ENCODE measurements at places on chromosomes 1 and 21.

DNA sequence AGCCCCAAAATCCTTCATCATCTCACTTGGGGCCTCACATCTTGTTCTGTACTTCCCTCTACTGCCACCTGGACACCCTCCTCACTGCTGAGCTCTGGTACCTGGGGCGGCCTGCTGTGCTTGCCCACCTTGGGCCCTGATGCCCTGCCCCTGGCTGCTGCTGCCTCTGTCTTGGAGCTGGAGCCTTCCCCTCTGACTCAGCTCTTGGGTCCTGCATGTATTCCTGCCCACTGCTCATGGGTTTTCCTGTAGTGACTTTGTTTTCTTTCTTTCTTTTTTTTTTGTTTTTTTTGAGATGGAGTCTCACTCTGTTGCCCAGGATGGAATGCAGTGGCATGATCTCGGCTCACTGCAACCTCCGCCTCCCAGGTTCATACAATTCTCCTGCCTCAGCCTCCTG is 37.5 kb downstream of the TRAPPC10 start:
- DNase-seq: no peak

DNA sequence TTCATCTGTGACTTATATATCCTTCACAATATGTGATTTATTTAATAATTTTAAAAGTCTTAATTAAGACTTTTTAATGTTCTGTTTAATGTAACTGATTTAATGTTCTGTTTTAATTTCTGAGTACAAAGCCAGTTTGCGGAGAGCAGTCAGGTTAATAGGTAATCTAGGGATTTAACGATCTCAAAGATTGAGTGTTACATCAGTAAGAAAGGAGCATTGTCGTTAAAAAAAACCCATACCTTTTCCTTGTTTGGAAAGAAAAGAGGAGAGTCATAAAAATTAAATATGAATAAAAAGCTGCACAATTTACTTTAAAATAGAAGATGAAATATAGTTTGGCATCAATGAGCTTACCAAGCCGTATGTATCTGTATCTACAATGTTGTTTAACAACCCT is 621.4 kb downstream of the KIF26B start:
- DNase-seq: no peak

DNA sequence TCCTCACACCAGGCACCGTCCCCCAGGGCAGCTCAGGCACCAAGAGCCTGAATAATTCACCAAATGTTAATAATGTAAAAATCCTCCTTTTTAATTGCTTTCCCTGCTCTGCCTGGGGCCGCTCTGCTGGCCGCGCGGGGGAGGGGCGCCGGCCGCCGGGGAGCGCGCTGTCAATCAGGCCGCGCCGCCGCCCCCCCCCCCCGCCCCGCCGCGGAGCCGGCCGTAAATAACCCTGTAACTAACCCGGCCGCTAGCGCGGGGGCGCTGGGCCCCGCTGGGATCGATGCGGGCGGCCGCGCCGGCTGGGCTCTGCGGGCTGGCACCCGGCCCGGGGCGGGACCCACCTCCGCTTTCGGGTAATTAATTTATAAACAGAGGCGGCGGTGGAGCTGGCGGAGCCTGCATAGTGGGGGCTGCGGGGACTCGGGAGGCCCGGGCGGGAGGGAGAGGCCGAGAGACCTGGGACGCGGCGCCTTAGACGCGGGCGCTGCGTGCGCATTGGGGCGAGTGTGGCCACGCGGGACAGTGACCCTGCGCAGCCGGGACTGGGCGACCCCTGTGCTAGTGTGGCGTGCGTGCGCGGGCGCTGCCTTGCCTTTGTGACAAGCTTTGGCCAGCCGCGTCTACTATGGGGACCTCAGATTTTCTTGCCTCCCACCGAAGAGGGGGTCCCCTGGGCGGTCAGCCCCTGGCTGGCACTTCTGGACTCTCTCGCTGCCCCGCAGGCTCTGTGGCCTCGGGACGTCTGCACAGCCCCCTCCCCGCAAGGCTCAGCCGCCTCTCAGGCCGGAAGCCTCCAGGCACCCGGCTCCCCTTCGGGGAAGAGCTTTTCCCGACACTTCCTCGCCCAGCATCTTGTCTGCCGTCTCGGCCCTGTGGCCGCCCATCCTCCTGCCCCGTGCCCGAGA is 16.6 kb downstream of the SAMD11 start:
- DNase-seq: no peak

DNA sequence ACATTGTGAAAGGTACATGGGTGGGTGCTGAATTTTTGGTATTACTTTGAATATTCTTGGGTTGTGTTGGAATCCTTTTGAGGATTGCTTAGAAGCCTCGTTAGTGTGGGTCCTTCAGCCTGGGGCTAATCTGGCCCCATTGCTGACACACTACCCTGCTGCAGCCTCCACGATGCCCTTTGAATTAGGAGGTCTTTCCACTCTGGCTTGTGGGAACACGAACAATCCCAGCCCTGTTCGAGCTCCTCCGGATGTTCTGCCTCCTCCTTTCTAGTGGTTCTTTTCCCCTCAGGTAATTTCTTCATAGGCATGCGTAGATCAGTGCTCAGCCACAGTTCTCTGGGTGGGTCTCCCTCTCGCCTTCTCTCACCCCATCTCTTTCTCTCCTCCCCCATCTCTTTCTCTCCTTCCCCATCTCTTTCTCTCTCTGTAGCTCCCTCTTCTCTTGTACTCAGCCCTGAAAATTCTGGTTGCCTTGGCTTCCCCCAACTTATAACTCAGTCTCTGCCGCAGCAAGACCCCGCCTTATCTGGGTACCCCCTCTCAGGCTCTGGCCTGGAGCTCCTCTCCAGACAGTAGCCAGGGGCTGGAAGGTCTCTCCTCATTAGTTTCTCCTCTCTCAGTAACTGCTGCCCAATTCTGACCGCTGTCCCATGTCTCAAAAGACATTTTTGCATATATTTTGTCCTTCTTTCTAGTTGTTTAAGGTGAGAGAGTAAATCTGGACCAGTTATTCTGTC is 46.0 kb upstream of the SLC19A1 start:
- no peak for DNase-seq

DNA sequence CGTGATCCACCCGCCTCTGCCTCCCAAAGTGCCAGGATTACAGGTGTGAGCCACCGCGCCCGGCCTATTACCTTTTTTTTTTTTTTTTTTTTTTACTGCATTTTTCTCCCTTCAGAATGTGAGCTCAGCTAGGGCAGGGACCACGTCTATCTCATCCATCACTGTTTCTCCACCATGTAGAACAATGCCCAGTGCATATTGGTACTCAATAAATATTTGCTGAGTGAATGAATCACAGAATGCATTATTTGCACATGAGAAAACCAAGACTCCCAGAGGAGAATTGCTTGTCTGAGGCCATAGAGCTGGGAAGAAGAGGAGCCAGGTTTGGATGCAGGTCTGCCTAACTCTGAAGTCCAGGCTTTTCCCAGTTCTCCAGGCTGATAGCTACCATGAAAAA is 8.2 kb upstream of the SLC9A1 start:
- no peak for DNase-seq

- DNase-seq: no peak
Measured at GRCh38 chr1:38134294-38134755, 87.7 kb upstream of the POU3F1 start.

GRCh38 chr21:18411565-18411964 is 8.0 kb upstream of the TMPRSS15 start:
- DNase-seq: no peak

GRCh38 chr1:246333855-246334254 is 173.2 kb downstream of the SMYD3 start:
- DNase-seq: no peak

DNA sequence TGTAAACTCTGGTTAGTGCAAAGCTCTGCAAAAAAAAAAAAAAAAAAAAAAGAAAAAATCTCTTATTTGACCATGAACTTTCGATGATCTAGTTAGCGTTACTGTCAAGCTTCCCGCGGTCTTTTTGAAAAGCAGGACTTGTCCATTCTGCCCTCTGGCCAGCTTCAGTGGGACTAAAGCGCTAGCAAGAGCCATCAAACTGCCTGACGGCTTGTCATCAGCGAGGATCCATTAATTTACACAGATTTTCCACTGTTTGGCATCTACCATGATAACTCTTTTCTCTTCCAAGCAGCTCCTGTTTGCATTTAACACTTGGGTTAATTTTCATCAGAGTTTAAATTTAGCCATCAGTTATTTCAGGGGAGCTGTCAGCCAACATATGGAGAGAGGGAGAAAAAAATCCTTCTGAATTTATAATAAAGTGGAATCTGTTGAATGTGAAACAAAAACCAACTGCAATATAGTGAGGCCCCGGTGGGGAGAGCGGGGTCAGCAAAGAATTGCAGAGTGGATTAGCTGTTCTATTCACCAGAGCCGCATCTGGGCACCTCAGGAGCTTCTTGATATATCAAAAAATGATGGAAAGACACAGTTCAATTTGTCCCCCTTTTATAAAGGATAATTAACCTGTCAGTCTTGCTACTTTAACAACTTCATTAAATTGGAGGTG is 298.2 kb downstream of the SPATA17 start:
- no peak for DNase-seq

GRCh38 chr1:6953216-6953615 is 168.0 kb downstream of the CAMTA1 start:
- DNase-seq: no peak

DNA sequence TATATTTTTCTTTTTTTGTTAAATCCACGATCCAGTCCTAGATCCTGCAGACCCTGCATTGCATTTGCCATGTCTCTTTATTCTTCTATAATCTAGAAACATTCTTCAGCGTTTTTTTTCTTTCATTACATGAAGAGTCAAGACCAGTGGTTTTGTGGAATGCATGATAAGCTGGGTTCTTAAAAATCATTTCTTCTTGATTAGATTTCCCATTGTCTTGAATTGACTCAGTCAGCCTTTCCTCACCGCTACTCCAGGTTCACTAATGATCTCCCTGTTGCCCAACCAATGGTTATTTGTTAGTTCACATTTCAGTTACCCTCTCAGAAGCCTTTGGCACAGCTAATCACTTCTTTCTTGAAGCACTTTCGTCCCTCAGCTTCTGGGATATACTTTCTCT is 25.2 kb downstream of the CHD1L start:
- DNase-seq: no peak

GRCh38 chr1:94799206-94799605 is 21.0 kb upstream of the SLC44A3 start:
- no peak for DNase-seq

- no peak for DNase-seq
Measured at GRCh38 chr1:60695716-60696171, 386.6 kb upstream of the NFIA start.

GRCh38 chr1:236982380-236982779 is 21.9 kb downstream of the MT1HL1 start:
- DNase-seq: no peak

GRCh38 chr1:75542818-75543570 is 67.9 kb downstream of the SLC44A5 start:
- DNase-seq: no peak

- DNase-seq: peak; percentile 59
Measured at GRCh38 chr1:24391882-24392603, 21.5 kb downstream of the STPG1 start.

DNA sequence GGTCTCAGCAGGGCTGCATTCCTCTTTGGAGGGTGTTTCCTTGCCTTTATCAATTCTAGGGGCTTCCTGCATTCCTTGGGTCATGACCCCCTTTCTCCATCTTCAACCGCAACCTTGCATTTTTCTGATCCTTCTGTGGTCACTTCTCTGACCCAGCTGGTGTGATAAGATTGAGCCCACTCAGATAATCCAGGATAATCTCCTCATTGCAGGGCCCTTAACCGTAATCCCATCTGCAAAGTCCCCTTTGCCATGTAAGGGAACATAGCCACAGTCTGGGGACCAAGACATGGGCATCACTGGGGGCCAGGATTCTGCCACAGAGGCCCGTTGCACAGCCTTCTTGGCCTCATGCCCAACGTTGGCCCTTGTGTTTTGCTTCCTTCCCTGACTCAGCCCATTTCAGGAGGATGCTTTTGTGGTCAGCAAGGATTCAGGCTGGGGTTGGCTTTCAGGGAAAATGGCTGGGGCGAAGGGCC is 35.0 kb upstream of the IL19 start:
- no peak for DNase-seq

DNA sequence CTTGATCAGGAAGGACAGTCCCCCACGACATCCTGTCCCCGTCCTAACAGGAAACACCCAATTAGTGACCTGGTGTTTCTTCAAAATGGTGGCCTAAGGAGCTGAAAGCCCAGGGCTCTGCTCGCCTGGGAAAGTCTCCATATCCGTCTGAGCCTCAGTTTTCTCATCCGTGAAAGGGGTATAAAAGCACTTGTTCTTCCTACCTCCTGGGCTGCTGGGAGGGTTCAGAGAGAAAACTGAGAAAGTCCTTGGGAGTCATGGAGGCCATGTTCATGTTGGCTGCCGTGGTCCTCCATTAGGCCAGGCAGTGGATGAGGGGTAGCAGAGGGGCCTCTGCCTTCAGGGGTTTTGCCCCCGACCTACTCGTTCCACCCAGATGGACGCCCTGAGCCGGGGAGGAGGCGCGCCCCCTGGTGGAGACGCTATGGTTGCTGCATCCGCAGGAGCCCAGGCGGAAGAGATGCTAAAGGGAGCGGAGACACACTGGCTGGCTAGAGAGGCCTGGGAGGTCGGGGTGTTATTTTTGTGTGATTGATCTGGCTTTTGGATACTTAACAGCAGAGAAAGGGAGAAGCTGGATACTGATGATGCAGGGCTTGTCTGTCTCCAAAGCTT is 113.5 kb downstream of the PRDM2 start:
- peak; percentile 31 for DNase-seq

DNA sequence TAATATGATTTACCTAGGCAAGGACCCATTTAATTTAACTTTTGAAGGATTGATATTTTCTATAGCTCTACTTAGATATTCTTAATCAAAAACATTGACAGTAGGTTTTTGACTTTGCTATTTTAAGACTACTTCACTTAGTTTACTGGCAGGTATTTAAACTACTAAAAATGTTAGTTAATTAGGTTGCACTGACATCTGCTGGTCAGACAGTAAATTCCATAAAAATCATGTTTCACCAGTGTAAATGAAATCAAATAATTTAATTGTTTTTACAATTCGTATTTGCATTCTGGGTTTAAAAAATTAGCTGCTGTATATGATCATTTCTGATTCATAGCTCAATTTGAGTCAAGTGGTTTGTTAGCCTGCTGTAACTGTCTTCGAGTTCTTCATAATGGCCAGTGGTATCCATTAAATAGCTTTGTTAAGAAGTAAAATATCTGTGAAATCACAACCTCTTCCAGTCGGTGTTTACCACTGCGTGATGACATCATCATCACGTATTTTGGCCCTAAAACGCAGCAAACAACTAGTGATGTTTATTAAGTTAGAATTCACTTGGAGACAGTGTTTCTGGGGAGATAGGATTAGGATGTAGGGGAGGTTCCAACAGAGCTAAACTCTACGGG is 26.2 kb downstream of the EXTL2 start:
- DNase-seq: no peak

- no peak for DNase-seq
Measured at GRCh38 chr1:22470227-22470626, 18.6 kb downstream of the ZBTB40 start.

- DNase-seq: no peak
Measured at GRCh38 chr1:64019818-64020217, 183.6 kb upstream of the UBE2U start.

GRCh38 chr1:55894521-55894920 is 679.4 kb upstream of the USP24 start:
- DNase-seq: no peak

Data from CD4-positive, alpha-beta T cell treated with Interferon gamma for 1 hour (primary cell).